HL-60 (cell line): ENCODE measurements at places on chromosomes 12 and 14.

- DNase-seq = no peak
Measured at GRCh38 chr12:88266806-88267360, 124.8 kb downstream of the TMTC3 start.

DNA sequence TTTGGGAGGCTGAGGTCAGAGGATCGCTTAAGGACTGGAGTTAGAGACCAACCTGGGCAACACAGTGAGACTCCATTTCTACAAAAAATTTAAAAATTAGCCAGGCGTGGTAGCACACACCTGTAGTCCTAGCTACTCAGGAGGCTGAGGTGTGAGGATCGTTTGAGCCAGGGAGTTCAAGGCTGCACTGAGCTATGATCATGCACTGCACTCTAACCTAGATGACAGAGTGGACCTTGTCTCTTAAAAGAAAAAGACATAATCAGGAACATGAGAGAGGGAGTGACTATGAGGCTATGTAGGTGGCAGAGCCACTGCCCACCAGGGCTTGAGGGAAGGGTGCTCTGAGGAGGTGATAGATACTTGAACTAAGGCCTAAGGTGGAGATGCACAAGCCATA lies 49.2 kb upstream of the PLXNC1 start:
- no peak for DNase-seq

- no peak for DNase-seq
Measured at GRCh38 chr12:52691076-52691840, 11.1 kb upstream of the KRT1 start.

GRCh38 chr12:40016980-40017379 lies 88.9 kb downstream of the SLC2A13 start:
- DNase-seq = no peak

DNA sequence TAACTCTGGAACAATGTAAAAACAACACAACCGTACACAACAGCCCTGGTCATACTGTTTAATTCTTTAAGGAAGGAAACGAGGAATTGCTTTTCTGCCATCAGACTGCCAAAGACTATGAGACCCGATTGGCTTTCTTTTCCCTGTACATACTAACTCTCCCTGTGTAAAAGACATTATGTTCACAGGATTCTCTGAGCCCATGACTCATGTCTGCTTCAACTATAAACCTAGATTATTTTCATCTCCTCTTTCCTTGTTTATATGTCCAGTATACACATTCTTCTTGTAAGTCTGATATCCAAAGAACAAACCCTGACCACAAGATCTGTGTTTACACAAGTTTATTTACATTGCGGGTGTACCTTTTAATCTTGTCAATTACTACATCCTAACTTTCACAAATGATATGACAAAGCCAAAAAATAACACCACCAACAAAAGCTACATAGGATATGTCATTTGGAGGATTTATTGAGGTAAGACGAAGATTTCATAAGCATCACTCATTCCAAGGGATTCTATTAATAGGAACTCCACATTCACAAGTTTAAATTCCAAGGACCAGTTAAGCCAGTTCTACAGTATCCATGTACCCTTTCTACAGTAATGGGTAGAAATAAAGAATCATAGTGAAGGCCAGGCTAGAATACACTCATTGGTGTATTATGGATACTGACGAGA lies 67.3 kb downstream of the STXBP6 start:
- DNase-seq = no peak

DNA sequence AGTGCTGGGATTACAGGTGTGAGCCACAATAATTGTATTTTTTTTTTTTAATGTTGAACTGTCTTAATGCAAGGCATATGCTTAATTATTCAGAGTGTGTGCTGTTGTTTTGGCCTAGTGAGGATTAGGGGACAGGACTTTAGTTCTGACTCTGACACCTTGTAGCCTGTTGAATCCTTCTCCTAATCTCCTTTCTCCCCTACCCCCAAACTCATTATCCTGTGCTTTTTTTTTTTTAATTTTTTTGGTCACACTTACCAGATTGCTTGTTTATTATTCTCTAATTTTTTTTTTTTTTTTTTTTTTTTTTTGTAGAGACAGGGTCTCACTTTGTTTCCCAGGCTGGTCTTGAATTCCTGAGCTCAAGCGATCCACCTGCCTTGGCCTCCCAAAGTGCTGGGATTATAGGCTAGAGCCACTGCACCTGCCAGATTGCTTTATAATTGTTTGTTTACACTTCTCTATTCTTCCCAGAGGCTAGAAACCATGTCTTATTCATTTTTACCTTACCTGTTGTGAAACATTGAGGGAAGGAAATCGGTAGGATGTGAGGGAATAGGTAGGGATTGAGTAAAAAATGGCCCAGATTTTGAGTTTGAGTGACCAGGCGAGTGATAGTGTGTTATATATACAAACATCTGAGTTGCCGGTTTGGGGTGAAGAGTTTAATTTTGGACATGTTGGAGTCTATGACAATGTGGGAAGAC lies 32.2 kb downstream of the DIP2B start:
- no peak for DNase-seq

- DNase-seq = peak; percentile 93
Measured at GRCh38 chr14:76720382-76720813, 40.9 kb upstream of the VASH1 start.

DNA sequence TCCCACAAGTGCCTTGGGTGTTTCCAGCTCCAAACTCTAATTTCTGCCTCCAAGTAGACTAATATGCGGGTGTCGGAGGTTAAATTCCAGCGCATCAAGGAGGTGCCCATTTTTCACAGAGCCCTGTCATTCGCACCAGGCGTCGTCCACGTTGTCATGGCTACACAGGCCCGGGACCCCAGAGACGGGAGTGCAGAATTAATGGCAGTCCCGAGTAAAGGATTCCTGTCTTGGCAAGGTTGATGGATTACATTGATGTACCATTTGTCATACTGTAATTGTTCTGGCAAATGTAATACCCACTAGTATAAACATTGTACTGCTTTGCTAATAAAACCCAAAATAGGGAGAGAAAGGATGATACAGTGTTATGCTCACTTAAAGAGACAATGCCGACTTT lies 222.9 kb upstream of the MYL2 start:
- DNase-seq = no peak

DNA sequence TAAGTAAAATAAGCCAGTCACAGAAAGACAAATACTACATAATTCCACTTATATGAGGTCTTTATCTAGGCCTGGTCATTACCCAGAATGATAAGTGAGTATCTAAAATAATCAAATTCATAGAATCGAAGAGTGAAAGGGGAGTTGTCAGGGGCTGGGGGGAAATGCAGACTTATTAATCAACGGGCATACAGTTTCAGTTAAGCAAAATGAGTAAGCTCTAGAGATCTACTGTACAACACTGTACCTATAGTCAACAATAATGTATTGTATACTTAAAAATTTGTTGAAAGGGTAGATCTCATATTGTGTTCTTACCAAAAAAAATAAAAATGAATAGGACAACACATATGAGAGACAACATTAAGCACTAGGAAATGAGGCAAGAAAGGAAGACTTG lies 13.3 kb downstream of the BTBD7 start:
- DNase-seq = no peak

GRCh38 chr12:109925185-109925840 lies 25.2 kb downstream of the TCHP start:
- no peak for DNase-seq

- DNase-seq = peak; percentile 74
Measured at GRCh38 chr14:20427231-20428009, 8.5 kb downstream of the KLHL33 start.

DNA sequence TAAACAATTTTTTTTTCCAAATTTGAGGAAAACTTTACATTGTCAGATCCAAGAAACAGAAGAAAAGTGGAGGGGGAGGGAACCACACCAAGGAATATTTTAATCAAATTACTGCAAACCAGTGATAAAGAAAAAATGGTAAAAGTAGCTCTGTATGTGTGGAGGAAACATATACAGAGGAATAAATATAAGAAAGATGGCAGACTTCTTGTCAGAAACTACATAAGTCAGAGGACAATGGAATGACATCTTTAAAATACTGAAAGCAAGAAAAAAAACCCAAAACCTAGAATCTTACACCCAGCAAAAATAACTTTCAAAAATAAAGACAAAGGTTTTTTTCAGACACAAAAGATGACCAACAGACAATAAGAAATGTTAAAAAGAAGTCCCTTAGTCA lies 10.2 kb upstream of the LLPH start:
- DNase-seq = no peak

DNA sequence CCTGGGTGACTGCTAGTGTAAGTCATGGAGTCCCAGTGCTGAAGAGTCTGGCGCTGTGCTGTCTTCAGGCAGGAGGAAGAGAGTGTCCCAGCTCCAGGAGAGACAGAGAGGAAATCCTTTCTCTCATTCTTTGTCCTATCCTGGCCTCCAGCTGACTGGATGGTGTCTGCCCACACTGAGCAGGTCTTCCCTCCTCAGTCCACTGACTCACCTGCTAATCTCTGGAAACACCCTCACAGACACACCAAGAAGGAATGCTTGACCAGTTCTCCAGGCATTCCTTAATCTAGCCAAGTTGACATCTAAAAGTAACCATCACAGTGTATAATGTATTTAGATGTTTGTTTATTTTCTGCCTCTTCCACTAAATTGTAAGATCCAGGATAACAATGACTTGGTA lies 53.9 kb downstream of the EMP1 start:
- DNase-seq = no peak

- no peak for DNase-seq
Measured at GRCh38 chr12:95681210-95681765, 109.3 kb downstream of the NTN4 start.

DNA sequence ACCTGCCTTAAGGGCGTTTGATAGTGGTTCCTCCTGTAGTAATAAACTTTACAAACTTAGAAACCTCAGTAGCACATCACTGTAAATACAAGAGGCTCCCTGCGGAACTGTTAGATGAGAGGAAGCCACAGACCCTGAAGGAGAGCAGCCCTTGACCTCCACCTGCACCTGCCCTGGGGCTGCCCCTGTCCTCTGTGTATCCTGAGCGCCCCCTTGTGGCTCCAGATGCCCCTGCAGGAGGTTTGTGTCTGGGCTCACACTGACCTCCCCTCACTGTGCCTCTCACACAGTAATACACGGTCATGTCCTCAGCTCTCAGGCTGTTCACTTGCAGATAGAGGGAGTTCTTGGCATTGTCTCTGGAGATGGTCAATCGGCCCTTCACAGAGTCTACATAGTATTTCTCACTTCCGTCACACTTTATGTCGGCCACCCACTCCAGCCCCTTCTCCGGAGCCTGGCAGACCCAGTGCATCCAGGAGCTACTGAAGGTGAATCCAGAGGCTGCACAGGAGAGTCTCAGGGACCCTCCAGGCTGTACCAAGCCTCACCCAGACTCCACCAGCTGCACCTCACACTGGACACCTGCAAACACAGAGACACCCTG lies 1059.8 kb downstream of the TMEM121 start:
- DNase-seq = peak; percentile 1

- DNase-seq = no peak
Measured at GRCh38 chr12:67096533-67097318, 172.4 kb upstream of the CAND1 start.

GRCh38 chr14:38710881-38711280 lies 392.2 kb downstream of the SEC23A start:
- DNase-seq = peak; percentile 66

DNA sequence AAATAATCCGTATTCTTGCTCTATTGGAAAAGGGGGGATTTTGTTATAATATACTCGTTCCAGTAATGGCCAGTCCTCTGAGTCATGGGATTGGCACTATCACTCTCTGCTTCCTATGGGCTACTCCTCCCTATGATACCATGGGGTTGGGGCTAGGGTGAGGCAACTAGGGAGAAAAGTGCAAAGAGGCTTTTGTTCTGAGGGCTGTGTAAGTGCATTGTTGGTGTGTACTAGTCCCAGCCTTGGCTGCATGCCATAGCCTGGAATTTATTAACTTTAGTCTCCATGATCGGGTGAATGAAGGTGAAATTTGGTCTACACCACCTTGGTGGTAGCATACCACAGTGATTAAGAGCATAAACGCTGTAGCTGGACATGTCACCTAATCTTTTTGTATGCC lies 247.6 kb downstream of the RPAP3 start:
- no peak for DNase-seq

GRCh38 chr12:5094551-5094950 lies 50.9 kb downstream of the KCNA5 start:
- DNase-seq = no peak

DNA sequence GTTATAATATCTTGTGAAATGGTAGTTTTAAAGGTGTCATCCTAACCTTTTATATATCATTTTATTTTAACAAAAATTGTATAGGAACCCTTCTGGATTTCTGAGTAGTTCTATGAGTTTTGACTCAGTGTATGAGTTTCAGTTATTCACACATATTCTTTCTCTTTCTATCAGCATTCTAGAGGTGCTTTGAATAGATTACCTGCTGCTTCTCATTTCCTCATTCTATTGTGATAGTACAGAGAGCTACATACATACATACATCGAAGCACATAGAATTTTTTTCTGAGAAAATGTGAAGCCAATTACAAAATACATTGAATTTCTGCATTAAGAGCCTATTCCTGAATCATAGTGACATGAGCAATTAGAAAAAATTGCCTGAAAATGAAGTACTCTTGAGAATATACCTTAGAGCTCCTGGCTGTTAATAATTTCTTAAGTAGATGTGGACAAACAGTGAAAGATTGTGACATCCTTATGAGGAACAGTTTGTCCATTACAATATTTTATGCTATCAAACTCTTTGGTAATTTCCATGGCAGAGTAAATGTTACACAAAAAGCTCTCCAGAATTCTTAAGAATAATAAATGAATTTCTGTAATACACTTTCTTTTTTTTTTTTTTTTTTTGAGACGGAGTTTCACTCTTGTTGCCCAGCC lies 556.6 kb downstream of the TRHDE start:
- no peak for DNase-seq

GRCh38 chr14:28813810-28814209 lies 47.2 kb downstream of the FOXG1 start:
- no peak for DNase-seq

GRCh38 chr12:122079033-122079531 lies 526 bp downstream of the MLXIP start:
- peak; percentile 58 for DNase-seq

- peak; percentile 76 for DNase-seq
Measured at GRCh38 chr14:100221533-100222223, 17.3 kb upstream of the YY1 start.

GRCh38 chr12:124745891-124746570 lies 117.6 kb downstream of the SCARB1 start:
- DNase-seq = peak; percentile 57

DNA sequence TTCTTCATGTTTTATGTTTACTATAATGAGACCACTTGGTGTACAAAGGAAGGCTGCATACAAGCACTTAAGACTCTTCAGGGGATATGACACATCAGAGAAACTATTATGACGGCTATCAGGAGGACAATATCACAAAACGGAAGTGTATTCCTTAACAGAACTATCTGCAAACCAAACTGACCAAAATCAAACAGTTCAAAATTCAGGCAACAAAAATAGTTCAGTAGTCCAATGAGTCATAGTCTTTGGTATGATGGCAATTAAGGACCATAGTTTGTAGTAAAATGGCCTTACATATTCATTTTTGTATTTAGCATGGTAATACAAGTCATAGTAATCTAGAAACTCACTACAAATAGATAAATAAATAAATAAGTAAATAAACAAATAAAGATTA lies 1638.7 kb upstream of the SEL1L start:
- DNase-seq = no peak

GRCh38 chr12:19654650-19655376 lies 215.5 kb downstream of the AEBP2 start:
- DNase-seq = no peak

- peak; percentile 81 for DNase-seq
Measured at GRCh38 chr12:121811434-121812319, 7.9 kb downstream of the SETD1B start.
